RPMI7951 (cell line): ENCODE measurements at places on chromosomes 16 and 17. TPM values are rescaled to one million over a fixed set of nuclear protein-coding genes. Genes with fewer than 3 reads are reported as not detected.
A peak's percentile ranks its signal among the peaks of the same experiment; 100 is the strongest.

DNA sequence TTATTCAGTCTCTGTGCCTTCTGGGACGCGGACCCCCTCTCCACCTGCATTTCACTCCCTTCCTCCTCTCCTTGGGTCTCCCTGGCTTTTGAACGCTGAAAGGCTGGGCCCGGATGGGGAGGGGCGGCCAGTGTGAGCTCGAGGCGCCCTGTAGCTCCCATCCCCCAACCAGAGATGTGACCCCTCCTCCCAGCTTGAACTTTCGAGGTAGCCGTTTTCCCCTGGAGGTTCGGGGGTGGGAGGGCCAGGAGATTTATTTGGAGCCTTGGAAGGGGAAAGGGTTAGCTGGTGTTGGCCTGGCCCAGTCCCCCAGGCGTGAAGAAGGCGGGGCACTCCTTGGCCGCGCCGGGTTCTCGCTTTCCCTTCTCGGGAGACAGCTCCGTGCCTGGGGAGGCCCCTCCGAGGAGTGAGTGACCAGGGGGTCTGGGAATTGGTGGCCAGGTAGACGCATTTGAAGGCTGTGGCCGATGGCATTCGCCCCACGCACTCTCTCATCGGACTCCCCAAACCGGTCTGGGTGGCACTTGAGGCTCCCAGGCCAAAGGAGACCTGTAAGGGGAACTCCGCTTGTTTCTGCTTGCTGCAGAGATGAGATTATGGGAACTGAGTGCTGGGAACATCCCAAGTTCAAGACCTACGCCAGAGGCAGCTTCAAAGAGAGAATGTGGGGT is 942 bp downstream of the LDAF1 start:
- no peak for DNase-seq

- DNase-seq = no peak
Observed at GRCh38 chr17:18954321-18954720, 2.4 kb downstream of the SLC5A10 start.

DNA sequence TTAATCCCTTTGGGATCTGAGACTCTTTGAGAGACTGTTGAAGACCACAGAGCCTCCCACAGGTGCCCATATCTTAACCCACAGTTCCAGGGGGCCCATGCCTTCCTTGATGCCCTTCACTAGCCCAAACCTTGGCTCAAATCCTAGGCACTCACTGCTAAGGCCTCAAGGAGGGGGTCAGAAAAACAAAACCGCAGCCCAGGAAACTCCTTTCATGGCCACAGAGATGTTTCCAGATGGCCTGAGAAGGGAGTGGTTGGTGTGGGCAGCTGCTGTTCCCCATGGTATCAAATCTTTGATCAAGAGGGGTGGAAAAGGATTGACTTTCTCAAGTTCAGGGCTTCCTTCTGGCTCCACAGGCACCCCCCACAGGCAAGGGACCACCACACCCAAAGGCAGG is 44.7 kb downstream of the CDH1 start:
- DNase-seq = no peak

DNA sequence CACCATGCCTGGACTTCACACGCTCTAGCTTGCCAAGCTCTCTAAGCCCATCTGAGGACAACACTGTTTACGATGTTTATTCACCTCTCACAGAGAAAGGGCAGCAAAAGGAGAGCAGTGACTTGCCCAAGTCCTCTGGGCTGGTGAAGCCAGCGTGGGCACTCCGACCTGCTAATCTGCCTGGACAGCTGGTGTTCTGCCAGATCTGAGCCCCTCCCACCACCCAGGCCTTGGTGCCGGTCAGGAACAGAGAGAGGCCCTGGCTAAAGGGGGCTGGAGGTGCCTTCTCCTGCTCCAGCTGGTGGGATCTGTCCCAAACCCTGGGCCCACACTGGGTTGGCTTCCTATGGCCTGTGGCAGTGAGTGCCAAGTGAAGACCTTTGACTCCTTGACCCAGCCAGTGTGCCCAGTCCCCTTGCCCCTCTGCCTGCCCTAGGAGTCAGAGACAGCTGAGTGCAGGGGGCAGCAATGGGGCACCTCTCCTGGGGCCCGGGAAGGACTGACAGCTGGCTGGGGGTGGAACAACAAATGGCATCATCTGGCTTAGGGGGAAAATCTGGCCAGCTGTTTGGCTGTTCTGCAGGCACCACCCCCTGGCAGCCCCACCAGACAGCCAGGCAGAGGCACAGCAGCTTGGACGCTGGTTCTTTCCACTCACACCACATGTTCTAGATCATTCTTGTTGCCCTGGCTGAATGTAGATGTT is 1.8 kb upstream of the SLC4A1 start:
- DNase-seq = no peak

DNA sequence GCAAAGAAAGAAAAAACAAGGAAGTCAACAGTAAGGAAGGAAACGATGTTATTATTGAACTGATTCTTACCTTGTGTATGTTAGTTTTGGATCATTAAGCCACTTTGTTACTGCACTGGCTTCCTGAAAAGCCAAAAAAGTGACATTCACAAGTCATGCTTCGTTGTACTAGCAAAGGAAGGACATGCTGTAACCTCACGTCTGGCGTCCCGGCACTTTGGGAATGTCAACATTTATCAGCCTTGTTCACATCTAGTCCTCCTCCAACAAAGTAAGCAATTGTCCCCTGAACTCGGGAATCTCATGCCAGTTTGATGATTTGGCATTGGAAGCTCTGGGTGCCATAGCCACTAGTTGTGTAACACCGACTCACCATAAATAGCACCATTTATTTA is 731 bp upstream of the MKS1 start:
- peak; percentile 18 for DNase-seq

DNA sequence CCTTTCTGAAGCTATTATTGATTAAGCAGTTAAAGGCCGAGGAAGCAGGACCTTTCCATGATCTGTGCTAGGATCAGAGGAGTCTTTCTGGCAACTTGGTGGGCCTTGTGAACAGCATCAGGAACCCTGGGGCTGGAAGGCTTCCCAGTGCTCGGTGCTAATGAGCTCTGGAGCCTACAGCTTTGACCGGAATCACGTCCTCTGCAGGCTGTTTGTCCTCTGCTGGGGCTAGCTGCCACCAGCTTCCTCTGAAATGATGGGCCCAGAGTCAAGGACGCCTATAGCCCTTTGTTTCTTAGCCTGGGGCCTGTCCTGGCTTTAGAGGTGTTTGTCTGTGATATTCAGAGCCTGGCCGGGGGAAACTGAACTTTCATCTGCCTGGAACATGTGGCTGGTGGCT is 111.6 kb downstream of the SHISA9 start:
- DNase-seq = no peak

DNA sequence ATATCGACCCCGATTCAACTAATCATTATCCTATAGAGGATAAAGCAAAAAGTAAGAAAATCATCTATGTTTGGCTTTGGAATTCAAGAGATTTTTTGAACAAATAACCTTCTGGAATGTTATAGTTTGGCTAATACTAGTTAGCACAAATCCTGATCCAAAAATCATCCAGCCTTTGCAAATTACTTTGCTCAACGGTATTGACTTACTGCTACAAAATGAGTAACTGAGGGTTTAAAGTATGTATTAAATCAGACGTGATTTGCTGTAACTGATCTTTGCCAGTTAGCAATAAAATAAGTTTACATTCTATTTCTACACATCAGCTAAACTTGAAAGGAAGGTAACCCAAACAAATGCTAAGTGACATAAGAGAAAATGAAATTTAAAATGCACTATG is 6.5 kb downstream of the MED13 start:
- no peak for DNase-seq

- DNase-seq = peak; percentile 36
Observed at GRCh38 chr17:7548585-7549400, at the start of gene TNFSF12. Gene TNFSF12 (plus strand): TSS chr17:7549058. CDS start chr17:7549154, 96 bp downstream.

DNA sequence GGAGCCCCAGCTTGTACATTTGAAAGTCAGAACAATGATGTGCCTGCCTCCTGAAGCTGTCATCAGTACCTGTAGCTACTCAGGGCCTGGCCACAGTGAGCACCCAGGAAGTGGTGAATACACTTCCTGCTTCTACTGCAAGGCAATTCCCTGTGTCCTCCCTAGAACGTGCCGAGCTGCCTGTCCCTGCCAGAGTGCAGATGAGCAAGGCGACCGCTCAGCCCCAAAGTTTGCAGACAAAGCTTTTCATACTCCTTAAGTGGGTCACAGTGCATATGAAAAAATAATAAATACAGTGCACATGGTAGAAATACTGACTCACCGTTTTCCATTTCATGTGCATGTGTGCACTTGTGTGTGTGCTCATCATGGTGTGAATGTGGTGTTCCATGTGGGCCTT is 77.3 kb downstream of the MPRIP start:
- no peak for DNase-seq

DNA sequence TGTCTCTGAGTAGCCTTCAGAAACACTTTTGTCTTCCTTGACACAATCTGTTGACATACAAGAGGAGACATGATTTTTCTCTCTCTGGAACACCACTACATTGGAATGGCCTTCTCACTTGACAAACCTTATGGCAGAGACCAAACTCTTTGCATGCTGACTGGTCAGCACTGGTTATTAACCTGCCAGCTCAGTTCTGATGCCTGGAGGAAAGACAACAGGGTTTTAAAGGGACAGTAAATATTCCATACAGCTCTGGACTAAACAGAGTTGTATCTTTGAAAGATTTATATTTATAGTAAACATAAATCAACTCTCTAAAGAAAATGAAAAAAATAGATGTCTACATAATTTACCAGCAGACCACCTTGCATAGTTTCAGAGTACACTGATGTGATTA is 1139.1 kb upstream of the CDH8 start:
- no peak for DNase-seq

GRCh38 chr17:1022278-1023024 is 25.5 kb downstream of the TIMM22 start:
- no peak for DNase-seq

GRCh38 chr17:62187681-62188080 is 122.6 kb upstream of the MED13 start:
- DNase-seq = peak; percentile 47

- no peak for DNase-seq
Observed at GRCh38 chr17:74403512-74404137, 28.3 kb upstream of the GPRC5C start.

GRCh38 chr16:48687421-48688038 is 77.5 kb upstream of the N4BP1 start:
- DNase-seq = peak; percentile 70

DNA sequence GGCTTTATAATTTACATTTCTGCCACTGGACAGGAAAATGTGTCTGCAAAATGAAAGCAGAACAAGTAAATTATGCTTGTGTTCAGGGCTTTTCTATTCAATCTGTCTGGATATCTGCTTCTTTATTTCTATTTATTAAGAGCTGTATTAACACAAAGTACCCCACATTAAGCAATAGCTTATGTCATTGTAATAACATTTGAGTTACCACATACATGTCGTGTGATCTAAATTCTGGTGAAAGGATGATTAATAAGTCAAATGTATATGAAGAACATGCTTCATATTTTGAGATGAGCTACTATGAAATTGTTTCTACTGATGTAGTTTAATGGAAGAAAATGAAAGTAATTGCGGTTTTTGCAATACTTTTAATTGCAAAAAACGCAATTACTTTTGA is 238.2 kb downstream of the KCNJ2 start:
- no peak for DNase-seq

GRCh38 chr16:84959045-84959576 is 52.2 kb downstream of the ZDHHC7 start:
- DNase-seq = no peak

- no peak for DNase-seq
Observed at GRCh38 chr16:86089991-86090390, 191.0 kb downstream of the IRF8 start.

FOXL1 gene
- total RNA-seq = 4.3 and 5.7 TPM in 2 replicates

C16orf95 gene
- 23.2 and 37.1 TPM in 2 replicates for total RNA-seq

ARL16 gene
- 28.6 and 30.9 TPM in 2 replicates for total RNA-seq

REXO5 gene
- total RNA-seq = 8.6 and 12.5 TPM in 2 replicates

TEKT1 gene
- total RNA-seq = not detected in 2 replicates

NHERF2 gene
- total RNA-seq = 49.0 and 51.1 TPM in 2 replicates

AATK gene
- total RNA-seq = not detected in 2 replicates
